ENCODE measurements at places on chromosomes 5 and 9. TPM values are rescaled to one million over a fixed set of nuclear protein-coding genes. Genes with fewer than 3 reads are reported as not detected.

Gene SARDH
- total RNA-seq: 7.2 TPM

- no peak for DNase-seq
These were observed 12.7 kb downstream of the CSF1R start for GRCh38 chr5:150073677-150074076.

DNA sequence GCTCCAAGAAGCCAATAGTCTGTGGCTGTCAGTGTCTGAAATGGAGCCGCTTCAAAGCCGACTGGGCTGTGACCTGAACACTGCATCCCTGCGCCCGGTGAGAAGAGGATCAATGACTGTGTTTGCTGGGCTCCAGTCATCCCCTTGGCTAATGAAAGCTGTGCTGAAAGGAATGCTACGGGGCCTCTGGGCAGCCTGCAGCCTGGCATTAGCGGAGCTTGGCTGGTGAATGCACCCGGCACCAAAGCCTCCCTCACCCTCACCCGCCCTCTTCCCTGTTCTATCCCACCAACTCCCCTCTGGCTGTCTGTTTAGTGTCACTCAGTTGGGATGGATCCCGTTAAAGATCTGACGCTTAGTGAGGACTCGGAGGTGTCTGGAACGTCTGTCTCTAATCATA is 355.3 kb downstream of the BNC2 start:
- DNase-seq: no peak

Gene N4BP3
- 2.3 TPM for total RNA-seq

- no peak for DNase-seq
These were observed 70.7 kb upstream of the LPAR1 start for GRCh38 chr9:111108946-111109345.

GRCh38 chr9:124754289-124754688 is 16.8 kb downstream of the NR6A1 start:
- DNase-seq: no peak

DNA sequence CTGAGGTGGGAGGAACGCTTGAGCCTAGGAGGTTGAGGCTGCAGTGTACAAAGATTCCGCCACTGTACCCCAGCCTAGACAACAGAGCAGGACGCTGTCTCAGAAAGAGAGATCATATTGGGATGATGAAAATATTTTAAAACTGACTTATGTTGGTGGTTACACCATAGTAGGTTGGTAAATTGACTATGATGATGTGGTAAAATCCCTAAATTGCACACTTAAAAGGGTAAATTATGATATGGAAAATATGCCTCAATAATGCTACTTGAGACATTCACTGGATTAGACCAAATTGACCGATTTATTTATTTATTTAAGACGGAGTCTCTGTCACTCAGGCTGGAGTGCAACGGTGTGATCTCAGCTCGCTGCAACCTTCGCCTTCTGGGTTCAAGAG is 21.9 kb upstream of the TOR1B start:
- no peak for DNase-seq

DNA sequence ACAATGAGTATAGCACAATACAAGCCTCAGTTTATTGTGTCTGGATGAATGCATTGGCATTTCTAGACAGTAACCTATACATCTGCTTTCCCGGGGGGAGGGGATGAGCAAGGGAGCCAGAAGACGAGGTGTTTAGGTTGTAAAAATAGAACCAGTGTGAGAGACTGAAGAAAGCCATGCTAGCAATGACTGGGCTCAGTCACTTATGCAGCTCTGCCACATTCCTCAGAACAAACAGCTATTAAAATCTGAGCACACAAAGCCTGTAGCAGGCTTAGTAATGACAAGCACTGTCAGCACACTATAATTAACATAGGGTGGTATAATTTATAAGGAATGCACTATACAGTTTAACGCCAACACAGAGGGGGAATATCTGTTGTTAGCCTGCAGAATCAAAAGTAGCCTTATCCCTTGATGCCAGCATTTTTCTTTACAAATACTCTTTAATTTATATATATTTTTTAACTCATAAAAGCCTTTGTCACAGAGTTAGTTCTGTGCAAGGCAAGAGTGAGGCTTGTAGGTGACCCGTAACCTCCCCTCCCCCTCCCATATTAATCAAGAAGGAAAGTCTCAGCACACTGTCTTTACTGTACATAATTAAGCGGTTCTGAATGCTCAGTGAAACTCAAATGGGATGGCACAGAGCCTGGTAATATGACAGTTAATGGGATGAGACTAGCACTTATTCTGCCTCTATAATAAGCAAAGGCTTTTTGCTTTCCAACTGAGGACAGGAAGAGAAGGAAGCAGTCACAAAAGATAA is 295.4 kb downstream of the CSNK1G3 start:
- no peak for DNase-seq

Gene CCDC192
- not detected for total RNA-seq

Gene NHP2
- 270 TPM for total RNA-seq

Gene GABRG2
- total RNA-seq: not detected

DNA sequence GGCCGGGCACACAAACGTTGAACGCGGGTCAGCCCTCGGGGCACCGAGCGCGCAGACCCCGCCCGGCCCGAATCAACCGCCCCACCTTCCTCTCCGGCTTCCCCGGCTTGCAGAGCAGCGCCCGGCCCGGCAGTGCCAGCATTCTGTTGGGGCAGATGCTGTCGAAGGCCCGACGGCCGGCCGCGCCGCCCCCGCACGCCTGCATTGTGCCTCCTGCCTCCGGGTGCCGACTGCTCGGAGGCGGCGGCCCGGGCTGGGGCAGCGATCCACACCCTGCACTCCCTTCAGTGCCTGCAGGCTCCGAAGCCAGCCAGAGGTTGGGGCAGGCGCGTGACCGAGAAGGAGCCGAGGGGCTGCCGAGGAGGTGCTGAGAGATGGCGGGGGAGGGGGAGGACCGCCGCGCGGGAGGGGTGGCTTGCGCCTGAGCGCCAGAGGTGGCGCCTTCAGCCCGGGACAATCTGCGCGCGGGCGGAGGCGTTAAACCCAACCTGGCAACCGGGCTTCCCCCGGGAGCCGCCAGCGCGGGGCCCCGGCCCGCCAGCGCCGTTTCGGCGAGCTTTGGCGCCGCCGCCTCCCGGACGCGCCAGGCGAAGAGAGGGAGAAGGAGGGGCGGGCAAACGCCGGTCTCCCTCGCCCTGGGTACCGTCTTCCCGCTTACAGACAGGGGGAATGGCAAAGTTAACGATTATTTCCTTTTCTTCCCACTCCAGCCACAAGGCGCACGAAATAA is at the start of gene MCIDAS:
TSS of gene MCIDAS (minus strand) at position 382 of the 730 bp plus-strand sequence. CDS start at position 205, 177 bp downstream.
- peak; percentile 59 for DNase-seq

Gene RNF180
- 18.0 TPM for total RNA-seq

Gene CBY3
- not detected for total RNA-seq

DNA sequence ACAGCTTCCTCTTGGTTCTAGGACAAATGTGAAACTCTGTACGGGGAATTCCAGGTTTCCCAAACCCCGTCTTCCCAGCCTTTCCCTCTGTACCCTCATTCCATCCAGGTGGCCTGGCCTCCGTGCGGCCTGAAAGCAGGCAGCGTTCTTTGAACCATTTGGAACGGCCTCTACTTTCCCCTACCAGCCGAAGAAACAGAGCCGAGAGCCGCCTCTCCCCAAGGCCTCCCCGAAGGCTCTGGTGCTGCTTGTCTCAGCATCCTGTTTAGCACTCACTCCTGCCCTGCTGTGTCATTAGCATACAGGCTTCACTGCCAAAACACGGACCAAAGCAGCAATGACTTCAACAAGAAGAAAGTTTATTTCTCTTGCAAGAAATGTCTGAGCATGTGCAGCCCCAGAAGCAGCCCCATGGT is 137.7 kb downstream of the HSD17B3 start:
- no peak for DNase-seq

DNA sequence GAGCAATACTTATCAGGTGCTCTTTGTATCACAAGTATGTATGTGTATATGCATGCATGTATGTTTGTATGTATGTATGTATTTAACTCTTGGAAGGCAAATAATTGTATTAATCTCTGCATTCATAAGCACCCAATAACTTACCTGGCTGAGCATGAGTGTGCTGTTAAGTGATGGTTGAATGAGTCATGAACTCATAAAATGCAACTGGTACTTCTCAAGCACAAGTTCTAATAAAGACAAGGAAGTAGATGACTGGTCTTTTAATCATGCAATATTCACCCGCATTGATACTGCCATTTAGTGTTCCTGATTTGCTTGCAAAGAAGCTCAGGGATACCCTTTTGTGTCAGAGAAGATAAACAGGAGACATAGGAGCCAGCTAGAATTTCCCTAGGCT is 204.9 kb upstream of the TRPM3 start:
- no peak for DNase-seq

Gene CDH6
- total RNA-seq: 1.2 TPM

- DNase-seq: peak; percentile 73
These were observed at the start of gene ADGRV1 for GRCh38 chr5:90558344-90559192. ADGRV1 (plus strand) TSS chr5:90558797; CDS start chr5:90558896, 99 bp downstream.

Gene ADAMTS12
- 3.7 TPM for total RNA-seq

Data from prostate gland (tissue), 2 donors.